ENCODE measurements at places on chromosomes 3 and 15.

GRCh38 chr3:94076055-94076454 is 13.2 kb downstream of the NSUN3 start:
- no peak for DNase-seq

- no peak for DNase-seq
Observed at GRCh38 chr15:80915472-80915871, 74.1 kb downstream of the MESD start.

DNA sequence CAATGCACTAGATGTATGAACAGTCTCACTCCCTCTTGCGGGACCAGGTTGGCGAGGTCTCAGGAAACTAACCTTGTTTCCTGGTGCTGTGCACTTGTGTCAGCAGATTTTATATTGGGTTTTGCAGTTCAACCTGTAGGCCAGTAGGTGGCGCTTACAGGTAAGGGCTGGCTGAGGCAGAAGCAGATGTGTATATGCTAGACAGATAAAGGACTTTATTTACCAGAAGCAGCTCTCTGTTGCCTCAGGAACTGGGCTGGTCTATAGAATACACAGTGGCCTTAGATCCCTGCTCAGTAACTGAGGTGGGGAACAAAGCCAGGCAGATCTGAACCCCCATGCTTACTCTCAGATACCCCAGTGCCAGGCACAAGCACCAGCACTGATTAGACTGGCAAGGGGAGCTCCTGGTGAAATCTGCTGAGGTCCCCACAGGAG is 296.8 kb downstream of the DOCK3 start:
- peak; percentile 49 for DNase-seq

- no peak for DNase-seq
Observed at GRCh38 chr15:95931619-95932018, 398.9 kb upstream of the NR2F2 start.

DNA sequence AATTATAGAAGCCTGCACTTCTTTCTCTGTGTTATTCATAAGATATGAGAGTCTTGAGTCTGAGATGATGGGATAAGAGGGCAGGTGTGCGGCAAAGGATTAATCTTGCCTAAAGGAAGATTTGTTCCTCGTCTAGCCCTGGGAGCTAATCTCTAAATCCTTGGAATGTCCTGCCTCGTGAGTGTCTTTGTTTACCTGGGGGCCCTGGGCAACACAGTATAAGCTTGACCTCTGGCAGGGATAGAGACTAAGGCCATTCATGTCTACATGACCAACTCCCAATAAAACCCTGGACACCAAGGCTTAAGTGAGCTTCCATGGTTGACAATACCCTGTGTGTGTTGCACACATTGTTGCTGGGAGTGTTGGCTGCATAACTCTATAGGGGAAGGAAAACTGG is 3.2 kb upstream of the AGBL1 start:
- no peak for DNase-seq

DNA sequence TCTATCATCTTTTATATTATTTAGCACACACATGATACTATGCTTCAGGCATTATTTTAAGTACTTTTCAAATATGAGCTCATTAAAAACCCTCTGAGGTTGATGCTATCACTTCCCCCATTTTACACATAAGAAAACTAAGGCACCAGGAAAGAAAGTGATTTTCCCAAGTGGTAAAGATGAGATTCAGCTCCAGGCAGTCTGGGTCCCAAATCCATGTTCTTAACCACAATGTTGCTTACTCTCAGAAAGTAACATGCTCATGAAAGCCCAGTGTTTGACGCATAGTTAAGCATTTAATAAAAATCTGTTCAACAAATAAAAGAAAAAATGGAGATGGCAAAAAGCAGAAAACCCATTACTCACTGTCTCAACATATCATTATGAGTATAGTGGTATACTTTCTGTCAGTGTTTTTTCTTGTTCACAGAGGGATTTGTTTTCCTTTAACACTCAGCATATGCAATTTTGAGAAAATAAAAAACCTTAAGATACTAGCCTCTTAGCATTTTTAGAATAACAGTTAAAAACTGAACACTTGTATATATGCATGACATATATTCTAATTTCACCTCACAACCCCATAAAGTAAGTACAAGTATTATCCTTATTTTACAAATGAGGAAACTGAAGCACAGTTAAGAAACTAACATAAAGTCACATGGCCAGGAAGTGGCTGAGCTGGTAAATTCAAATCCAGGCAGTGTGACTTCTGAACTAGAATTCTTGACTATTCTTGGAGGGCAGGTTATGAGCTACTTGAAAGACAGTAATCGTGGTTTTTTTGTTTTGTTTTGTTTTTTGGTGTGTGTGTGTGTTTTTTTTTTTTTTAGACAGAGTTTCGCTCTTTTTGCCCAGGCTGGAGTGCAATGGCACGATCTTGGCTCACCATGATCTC is 10.4 kb downstream of the PEAK1 start:
- peak; percentile 22 for DNase-seq

DNA sequence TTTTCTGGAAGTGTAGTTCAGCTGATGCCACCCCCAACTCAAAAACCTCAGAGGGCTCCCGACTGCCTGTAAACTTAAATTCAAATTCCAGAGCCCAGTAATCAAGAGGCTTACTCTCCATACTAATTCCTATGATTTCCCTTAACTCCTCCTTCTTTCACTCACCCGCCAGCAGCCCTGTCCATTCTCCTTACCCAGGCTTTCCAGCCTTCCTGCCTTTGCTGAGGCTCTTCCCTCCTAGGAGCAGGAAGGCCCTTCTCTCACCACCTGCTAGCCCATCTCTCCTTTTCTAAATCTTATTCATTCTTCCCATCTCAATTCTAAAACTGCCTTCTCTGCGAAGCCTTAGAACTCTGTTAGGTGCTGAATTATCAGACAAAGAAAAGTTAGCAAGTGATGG is 30.4 kb downstream of the RORA start:
- DNase-seq = no peak

DNA sequence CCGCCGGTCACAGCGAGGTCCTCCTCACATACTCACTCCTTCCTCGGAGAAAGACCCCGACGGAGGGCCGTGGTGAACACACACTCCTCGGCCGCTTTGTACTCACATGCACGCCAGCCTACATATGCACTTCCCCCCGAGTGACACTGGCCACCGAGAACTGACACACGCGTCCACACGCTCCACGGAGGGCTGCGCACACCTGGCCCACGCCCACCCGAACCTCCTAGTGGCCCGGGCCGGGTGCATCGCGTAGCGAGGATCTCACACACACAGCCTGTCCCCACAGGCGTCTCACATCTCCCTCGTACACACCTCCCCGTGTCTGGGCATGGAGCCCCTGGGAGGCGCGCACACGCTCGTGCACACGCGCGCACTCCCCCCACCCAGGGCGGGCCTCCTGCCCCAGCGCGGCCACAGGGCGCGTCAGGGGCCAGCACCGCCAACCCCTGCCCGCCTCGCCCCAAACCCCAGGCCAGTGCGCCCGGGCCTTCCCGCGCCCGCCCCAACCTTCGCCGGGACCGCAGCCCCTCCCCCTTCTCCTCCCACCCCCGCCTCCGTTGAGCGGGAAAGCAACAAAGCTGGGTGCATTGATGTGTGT is 411 bp upstream of the C3orf70 start:
- DNase-seq = no peak

DNA sequence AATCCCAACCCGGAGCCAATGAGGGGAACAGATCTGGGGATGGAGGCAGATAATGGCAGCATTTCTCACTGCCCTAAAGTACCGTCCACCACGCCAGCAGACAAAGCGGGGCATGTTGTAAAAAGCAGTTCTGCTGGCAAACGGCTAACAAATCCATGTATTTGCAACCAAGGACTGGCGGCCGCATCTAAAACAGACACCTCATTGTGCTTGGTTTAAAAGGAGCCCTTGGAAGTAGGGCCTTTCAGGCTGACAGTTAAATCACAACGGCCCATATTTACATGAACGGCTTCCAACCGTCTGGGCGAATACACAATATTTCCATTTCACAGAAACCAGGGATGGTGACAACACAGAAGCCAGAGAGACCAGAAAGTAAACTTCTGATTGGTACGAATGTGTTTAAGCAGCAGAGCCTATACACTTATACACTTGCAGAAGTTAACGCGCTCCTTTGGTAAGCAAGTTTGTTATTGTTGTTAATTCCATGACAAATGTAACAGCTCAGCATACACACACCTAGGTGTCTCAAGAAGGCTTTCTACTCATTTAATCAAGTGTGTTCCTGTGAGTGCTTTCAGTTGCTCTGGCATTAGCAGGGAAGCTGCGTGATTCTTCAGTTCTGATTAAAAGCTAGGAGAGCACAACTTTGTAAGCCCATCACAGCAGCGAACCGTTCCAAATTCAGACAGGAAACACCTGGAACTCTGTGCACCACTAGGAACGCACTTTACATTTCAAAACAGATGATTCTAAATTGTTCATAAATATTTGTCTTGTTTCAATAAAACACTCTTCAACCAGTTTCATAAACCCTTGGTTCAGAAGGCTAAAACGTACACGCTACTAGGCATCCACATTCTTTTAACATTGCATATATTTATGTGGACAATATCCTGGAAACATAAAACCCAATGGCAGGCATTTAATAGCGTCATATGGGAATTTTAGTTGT is 112.9 kb downstream of the PDZRN3 start:
- DNase-seq = no peak

- DNase-seq = no peak
Observed at GRCh38 chr3:187016639-187017345, 86.5 kb downstream of the ST6GAL1 start.

- no peak for DNase-seq
Observed at GRCh38 chr3:99330281-99330680, 308.1 kb upstream of the COL8A1 start.
